CD4-positive, alpha-beta T cell treated with Interleukin-10 for 1 hour (primary cell): ENCODE measurements at places on chromosomes 5 and 9.
A peak's percentile ranks its signal among the peaks of the same experiment; 100 is the strongest.

DNA sequence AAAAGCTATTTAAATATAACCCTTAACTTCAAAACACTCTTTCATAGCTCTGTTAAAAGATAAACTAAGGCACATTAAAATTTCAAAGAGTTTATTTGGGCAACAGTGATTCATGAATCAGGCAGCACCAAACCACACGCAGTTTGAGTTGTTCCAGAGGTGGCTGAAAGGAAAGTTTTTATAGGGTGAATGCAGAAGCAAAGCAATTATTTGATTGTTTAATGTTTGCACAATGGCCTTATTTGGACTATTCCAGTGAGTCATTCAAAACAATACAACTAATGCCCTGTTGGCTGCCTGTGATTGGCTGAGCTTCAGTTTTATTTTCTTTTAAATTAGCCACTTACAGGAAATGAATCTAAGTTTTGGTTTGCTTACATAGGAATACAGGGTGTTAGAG, 125.3 kb downstream of the CEP120 start:
- no peak for DNase-seq

GRCh38 chr5:171724468-171725204, 61.0 kb upstream of the SMIM23 start:
- no peak for DNase-seq

GRCh38 chr5:35707659-35708058, 90.0 kb downstream of the SPEF2 start:
- no peak for DNase-seq

GRCh38 chr9:123584202-123585176, 228.5 kb downstream of the CRB2 start:
- DNase-seq: no peak

- no peak for DNase-seq
Observed at GRCh38 chr5:168422431-168422830, 63.8 kb upstream of the RARS1 start.

DNA sequence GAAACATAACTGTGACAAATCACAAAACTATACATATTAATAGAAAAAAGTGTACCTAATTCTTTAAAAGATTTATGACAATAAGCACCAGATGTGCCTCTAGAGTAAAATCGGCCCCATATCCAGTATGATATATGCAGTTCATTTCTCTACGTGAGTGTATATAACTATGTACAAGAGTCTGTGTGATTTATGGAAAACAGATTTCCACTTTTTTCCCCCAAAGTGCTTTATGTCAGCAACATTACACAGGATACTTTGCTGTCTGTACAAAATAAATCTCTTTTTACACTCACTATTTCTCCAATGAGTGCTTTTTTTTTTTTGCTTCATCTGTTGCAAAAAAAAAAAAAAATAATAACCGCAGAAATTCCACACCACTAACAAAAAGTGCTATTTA, 298.8 kb upstream of the RFX3 start:
- DNase-seq: no peak

GRCh38 chr9:826500-827280, 14.8 kb upstream of the DMRT1 start:
- DNase-seq: no peak

DNA sequence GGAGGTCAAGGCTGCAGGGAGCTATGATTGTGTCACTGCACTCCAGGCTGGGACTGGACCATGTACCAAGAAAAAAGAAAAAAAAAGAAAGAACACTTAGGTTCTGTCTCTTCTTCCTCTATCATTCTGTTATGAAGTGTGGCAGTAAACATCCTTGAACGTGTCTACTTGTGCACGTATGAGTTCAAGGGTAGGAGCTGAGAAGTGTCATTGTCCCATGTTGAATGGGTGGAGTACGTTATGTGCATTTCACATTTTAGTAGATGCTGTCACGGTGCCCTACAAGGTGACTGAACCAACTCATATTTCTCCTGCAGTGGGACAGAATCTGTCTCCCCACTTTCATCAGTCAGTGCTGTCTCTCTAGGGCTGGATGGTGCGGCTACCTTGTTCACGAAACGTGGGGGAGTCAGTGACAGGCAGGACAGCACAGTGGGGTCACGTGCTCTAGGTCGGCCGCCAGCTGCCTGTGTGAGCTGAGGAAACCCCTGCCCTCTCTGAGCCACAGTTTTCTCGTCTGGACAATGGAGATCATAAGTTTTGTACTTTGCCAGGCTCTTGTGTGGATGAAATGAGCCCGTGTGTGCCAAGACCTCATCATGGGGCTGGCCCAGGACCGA, 47.2 kb downstream of the GTF3C4 start:
- no peak for DNase-seq

- DNase-seq: no peak
Observed at GRCh38 chr5:176387384-176387925, 943 bp downstream of the NOP16 start.

GRCh38 chr5:32312197-32312594, 543 bp downstream of the MTMR12 start:
- peak; percentile 39 for DNase-seq

DNA sequence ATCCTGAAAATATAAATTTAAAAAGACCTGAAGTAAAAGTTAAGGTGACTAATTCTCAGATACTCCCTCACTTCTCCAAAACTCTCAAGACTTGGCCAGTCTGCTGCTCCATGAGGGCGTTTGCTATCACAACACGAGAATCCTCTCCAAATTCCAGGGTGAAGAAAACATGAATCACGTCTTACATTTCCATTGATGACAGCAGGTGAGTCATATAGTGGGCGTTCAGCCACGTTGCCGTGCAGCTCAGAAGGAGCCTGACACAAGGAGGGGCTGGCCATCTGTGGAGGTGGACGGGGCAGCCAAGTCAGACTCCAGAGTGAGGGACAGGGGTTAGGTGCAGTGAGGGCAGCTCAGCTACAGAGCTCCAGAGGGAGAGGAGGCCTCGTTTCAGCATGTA, 555.1 kb upstream of the ADAMTS16 start:
- no peak for DNase-seq

DNA sequence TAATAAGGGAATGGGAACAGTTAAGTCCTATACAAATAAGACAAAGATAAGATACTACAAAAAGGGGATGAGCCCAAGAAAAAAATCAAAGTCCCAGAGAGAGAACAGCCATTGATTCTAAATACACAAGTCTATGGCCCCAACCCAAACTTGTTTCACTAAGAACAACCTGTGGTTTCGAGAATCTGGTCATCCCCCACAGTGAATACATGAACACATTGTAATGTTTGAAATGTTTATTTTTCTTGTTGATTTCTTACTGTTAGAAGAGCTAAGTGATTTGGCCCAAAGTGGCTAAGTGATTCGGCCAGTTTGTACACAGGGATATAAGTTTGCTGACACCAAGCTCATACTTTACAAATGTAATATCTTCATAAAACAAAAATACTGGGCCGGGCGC, 3.3 kb upstream of the ABCA1 start:
- no peak for DNase-seq
